ENCODE measurements at places on chromosomes 13 and 19.

DNA sequence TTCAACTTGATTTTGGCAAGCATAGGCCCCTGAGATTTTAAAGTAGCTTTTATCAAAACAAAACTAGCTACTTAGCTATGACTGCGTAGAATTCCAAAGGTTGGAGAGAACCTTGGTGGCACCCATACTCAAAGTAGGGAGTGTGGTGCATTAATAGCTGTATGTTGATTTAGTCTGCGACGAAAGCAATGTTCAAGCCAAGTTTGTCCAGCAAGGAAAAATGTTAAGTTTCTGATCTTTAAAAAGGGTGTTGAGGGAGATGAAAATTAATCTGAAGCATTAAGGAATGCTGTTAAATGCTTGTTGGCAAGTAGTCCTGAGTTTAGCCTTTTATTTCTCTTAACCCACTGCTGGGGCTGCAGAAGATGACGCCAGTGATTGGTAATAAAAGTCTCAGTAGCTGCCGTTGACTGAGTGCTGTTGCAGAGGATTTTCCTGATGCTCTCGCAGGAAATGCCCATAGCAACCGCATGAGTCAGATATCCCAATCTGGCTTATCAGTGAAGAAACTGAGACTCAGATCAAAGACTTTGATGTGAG is 75.9 kb upstream of the RNF113B start:
- no peak for DNase-seq

DNA sequence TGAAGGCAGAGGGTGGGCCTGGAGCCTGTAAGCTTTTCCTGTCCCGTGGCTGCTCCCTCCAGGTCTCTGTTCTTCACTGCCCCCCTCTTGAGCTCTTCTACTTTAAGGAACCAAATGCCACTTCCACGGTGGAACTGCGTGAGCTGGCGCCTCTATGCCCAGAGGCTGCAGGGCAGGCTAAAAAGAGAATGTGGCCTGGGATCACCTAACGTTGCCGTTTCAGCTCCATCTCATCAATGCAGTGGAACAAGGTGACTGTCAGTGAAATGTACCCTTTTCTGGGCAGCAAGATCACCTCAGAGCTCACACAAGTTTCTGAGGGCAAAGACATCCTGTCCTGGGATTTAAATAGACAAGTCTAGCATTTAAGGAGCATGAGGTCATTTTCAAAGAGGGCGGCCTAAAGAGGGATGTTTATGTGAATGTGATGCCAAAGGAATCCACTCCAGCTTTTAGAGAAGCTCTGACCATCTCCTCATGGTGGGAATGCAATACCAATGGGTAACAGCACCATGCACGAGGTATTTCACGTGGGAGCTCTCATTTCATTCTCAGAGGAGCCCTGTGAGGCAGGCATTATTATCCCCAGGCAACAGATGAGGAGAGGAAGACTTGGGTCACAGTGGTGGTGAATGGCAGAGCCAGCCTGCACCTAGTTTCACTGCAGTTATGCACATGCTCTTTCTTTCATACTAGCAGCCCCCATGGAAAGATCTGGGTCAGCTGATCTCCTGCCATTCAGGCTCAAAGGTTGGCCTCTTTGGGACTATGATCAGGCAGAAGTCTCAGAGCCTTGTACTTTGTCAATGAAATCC is 39.3 kb downstream of the RGCC start:
- DNase-seq, result no peak

DNA sequence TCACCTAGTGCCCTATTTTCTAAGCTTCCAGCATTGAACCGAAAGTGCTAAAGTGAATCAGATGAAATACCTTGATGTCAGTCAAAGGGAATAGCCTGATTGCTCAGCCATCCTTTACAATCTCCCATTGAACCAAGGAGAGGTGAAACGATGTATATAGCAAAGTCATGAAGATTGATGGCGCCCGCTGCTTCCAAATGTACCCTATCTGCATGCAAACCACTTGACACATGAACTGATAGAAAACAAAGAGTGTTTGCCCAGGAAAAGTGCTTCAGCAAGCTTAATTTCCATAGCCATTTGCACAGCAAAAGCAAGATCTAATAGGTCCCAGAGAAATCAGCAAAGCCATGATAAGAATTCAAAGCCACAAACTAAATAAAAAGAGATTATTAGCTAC is 624.9 kb upstream of the PCDH9 start:
- no peak for DNase-seq

DNA sequence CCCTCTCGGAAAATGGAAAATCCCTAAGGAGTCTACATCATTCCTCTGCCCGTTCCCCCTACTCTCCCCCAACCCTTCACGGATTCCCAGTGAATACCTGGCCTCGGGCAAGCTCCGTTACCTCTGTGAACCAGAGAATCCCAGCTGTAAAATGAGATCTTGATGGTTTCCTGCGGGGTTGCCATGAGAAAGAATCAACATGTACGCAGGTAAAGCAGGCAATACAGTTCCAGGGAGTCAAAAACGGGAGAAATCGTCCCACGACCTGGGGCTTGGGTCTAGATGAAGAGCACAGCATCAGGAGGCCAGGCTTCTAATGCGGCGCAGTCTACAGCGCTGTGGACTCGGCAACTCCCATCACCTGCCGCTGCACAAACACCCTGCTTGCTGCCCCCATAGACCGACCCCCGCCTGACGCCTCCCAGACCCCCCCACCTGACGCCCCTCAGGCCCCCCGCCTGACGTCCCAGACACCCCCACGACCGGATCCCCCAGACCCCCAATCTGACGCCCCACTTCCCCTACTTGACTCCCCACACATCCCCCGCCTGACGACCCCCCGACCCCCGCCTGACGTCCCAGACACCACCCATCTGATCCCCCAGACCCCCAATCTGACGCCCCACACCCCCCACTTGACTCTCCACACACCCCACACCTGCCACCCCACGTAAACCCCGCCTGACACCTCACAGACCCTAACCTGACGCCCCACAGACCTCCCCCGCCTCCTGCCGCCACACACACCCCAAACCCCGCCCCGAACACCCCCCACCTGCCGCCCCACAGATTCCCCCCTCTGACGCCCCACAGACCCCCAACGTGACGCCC is 680 bp downstream of the LIG4 start:
- no peak for DNase-seq

DNA sequence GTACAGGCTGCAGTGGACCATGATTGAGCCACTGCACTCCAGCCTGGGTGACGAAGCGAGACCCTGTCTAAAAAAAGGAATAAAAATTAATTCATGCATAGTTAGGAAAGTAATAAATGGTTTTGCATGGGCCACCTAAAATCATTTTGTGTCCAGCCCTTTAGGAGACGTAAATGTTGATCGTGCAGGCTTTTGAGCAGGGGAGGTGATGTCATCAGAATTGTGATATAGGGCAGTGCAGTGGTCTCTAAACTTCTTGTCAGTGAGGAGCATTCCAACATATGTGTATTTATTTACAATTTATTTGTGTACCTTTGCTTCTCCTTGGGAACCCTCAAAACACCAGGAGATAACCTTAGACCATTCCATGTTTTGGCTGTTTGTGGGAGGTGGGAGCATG is 3.0 kb downstream of the SMARCA4 start:
- no peak for DNase-seq

DNA sequence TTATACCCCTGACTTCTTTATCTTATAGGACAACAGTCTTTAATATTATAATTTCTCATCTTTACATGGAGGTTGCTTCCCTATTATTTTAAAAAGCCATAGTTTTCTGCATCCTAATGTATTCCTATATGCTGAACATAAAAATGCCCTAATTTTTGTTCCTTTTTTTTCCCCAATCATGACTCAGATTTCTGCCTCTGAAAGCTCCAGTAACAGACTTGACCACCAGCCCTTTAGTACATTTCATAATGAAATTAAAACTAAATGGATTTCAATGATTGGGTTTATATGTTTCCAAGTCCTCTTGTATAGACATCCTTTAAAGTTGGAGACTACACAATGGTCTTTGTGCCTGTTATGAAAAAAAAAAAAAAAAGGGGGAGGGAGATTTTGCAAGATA is 712.5 kb downstream of the DIAPH3 start:
- DNase-seq, result no peak

DNA sequence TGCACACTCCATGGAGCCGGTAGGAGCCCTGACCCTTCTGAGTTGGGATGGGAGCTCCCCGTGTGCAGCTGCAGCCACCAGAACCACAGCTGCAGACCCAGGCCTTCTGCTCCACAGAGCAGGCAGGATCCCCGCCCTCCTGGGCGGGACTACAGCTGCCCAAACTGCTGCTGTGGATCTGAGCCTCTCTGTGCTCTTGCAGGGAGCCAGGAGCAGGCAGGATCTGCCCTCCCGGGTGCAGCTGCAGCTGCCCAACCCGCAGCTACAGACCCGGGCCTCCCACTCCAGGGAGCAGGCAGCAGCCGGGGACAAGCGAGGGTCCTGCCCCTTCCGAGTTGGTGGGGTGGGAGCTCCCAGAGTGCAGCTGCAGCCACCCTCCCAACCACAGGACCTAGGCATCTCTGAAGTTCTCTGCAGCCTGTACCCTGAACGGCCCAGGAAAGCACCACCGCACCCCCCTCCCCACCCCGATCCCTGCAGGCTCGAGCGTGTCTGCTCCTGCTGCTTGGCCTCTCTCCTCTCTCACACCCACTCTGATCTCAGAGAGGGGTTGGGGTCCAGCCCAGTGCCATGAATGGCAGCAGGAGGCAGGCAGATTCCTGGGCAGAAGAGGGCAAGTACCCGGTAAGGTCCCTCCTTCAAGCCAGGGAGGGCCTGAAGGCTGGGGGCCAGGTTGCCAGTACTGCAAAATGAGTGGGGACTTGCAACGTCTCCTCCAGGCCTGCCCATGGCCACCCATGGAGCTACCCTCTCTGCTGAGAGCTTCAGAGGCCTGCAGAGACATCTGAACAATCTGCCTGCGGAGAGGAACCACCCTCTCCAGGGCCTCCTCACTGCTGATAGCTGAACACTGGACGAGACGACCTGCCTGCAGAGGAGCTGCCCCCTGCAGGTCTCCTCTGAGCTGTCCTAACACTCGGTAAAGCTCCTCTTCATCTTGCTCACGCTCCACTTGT is 16.4 kb upstream of the EMP3 start:
- DNase-seq, result no peak

DNA sequence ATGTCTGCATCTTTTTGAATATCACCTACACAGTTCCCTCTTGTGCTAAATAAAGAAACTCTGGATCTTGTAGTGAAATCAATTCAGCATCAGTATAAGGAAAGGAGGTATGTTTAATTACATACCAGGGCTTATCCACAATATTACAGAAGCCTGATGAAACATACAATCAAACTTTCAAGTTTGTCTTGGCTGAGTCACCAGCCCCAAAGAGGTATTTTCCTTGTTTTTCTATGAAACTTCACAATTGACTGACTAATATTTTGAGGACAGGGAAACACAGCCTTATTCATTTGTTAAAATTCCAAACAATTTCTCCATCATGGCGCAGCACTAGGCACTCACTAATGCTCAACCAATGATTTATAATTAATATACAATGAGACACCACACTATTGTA is 952.4 kb downstream of the PCDH17 start:
- no peak for DNase-seq

GRCh38 chr19:16293118-16294091 is 31.2 kb upstream of the KLF2 start:
- no peak for DNase-seq

GRCh38 chr13:22263185-22263584 is 592.3 kb downstream of the FGF9 start:
- DNase-seq, result no peak

- DNase-seq, result no peak
Observed at GRCh38 chr19:46717716-46718143, 816 bp upstream of the PRKD2 start.

- DNase-seq, result no peak
Observed at GRCh38 chr13:45368571-45368970, 27.6 kb upstream of the TPT1 start.

- DNase-seq, result no peak
Observed at GRCh38 chr19:944171-944567, 18.3 kb downstream of the ARID3A start.

GRCh38 chr13:66530158-66530557 is 700.0 kb downstream of the PCDH9 start:
- DNase-seq, result no peak

- DNase-seq, result peak; percentile 68
Observed at GRCh38 chr13:49996951-49997895, at the start of gene TRIM13. Gene TRIM13 (plus strand): TSS chr13:49997042. CDS start chr13:50011941, 14,899 bp downstream.

DNA sequence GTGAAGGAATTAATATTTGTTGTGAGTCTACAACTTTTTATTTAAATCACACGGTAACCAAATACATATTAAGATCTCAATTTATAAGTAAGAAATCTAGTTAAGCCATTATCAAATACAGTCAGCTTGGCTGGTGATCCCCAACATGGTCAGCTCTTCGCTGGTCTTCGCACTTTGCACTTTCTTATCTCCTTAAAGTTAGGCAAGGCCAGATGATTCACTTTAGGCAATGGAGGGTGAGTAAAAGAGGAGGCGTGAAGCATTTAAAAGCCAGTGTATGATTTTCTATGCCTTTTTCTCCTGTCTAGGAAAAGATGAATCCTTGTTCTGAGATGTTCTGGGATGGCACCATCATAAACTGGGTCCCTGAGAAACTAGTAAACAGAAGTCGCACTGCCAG is 793.7 kb upstream of the ARGLU1 start:
- DNase-seq, result no peak

DNA sequence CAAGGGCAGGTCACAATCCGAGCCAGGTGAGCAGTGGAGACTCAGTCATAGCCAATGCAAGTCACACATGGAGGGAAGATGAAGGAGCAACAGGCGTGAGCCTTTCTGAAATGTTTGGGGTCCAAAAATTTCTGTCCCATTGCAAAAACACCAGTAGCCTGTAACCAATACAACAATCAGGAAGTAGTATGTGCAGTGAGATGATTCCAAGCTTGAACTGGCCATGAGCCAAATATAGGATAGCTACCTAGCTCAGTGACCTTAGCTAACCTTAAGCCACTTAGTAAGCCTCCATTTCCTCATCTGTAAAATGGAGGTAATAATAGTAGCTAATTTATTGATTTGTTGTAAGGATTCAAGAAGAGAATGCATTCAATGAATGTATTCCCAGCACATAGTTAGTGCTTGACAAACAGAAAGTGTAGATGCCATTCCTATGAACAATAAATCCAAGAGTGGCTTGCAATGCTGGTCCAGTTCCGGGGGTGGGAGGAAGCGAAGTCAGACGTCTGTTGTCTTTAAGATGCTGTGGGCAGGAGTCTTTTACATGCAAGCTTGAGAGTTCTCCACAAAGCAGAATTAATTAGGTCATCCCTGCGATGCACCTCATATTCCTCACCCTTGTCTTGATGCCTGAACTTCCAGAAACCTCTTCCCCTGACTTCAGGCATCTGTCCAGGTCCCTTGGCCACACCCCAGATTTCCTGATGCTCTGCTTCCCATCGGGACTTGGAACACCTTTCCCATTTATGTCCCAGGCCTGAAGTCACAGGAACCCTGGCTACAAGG is 195.7 kb upstream of the UBL3 start:
- no peak for DNase-seq

GRCh38 chr13:94109715-94110374 is 369.6 kb downstream of the DCT start:
- DNase-seq, result no peak

DNA sequence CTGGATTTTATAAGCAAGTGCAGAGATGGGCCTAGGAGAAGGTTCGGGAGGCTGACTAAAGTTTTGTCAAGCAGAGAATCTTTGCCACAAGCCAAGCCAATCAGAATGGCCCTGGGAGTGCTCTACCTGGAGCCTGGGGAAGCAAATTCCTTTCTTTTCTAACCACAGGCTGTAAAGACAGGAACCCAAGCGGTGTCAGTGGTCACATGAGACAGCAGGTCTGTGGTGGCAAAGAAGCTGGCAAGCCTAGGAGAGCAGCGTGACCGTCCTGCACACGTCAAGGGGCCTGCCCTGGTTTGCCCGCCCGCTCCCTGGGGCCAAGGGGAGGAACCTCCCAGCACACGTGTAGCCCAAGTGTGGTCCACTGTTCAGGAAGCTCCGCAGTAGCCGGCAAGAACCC is 90.8 kb downstream of the IPO5 start:
- DNase-seq, result no peak

Data from stimulated activated CD8-positive, alpha-beta memory T cell treated with anti-CD3 and anti-CD28 coated beads, Interleukin-4, amount 100 ng/mL, for 1 hour (primary cell).